GM12865 (cell line): ENCODE measurements at places on chromosomes 11 and 22.

DNA sequence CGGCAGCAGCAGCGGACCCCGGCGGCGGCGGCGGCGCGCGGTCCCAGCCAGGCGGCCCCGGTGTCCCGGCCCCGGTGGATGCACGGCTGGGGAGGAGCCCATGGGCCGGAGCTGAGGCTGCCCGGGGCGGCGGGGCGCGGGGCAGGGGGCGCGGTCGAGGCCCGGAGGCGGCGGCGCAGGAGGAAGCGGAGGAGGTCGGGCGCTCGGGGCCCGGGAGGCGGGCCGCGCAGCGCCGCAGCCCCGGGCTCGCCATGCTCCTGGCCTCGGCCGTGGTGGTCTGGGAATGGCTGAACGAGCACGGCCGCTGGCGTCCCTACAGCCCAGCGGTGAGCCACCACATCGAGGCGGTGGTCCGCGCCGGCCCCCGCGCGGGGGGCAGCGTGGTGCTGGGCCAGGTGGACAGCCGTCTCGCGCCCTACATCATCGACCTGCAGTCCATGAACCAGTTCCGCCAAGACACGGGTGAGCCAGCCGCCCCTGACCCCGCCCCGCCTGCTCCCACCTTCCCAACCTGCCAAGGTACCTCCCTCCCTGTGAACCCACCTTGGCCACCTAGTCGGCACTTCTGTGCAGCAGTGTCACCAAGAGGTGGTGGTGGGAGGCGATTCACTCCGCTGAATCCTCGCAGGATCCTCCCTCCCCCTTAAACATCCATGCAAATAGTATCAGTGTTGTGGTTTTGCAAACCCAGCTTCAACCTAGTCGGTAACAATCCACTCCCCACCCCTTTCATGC is 580 bp downstream of the DTX4 start:
- DNase-seq: peak; percentile 82

- no peak for DNase-seq
These were observed 15.7 kb upstream of the TENM4 start for GRCh38 chr11:79456501-79456900.

DNA sequence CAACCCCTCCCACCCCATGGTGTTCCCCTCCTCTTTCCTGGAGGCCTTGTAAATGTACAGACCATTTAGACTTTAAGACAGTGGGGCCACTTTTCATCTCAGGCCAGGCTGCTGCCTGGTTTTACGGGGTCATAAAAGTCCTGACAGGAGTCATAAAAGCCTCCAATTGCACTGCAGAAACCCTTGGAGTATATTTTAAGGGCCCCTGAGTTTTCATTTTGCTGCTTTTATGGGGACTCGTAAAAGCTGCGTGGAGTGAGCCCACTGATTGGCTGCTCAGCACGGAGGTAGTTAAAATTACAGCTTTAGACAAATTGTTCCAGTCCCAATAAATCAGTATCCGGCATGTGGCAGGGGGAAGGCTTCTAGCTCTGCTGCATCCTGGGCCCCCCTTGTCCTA is 627.6 kb downstream of the NTM start:
- DNase-seq: no peak

GRCh38 chr11:106152824-106153223 is 75.4 kb downstream of the AASDHPPT start:
- no peak for DNase-seq

- DNase-seq: no peak
These were observed 13.2 kb upstream of the TRIM34 start for GRCh38 chr11:5611627-5612026.

- no peak for DNase-seq
These were observed 5.1 kb upstream of the STIP1 start for GRCh38 chr11:64180891-64181290.

DNA sequence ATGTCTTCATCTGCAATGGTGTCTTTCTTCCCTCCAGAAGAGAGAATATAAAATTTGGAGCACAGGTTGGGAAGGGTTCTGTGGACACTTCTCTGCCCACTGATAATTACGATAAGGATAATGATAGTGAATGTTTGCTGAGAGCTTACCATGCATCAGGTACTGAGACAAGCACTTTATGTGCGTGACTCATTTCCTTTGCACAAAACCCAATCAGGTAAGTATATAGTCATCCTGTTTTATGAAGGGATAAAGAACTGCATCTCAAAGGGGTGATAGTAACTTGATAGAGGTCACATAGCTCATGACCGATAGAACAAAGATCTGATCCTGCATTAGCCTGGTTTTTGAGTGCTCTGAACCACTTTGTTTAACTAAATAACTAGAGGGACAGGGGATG is 9.4 kb downstream of the DRD2 start:
- DNase-seq: no peak

DNA sequence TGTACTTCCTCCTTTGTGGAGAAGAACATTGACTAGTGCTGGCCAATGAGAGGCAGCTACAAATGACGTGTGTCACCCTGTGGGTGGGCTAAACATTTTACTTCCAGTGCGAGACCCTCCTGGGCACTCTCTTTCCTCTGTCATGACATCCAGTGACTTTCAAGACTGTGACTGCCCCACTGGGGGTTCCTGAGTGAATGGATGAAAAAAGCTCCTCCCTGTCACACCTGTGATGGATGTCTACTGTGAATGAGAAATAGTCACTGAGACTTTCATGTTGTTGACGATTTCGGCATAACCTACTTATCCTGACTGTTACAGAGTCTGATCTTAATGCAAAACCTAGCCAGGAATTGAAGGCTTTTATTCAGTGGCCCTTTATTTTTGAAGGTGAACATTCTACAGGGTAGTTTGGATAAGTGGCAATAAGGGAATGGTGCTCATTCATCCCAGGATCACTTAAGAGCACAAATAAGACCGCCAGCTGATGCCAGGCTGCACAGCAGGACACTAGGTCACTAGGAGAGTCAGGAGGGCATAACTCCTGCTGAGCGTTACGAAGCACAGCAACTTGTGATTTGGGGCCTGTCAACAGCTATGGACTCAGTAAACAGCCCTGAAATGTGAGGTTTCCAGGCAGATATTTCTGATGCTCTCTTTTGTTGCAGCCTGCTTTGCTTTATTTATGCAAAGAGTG is 636.6 kb downstream of the NTM start:
- DNase-seq: no peak

GRCh38 chr22:25759825-25760231 is 17.8 kb downstream of the MYO18B start:
- no peak for DNase-seq

DNA sequence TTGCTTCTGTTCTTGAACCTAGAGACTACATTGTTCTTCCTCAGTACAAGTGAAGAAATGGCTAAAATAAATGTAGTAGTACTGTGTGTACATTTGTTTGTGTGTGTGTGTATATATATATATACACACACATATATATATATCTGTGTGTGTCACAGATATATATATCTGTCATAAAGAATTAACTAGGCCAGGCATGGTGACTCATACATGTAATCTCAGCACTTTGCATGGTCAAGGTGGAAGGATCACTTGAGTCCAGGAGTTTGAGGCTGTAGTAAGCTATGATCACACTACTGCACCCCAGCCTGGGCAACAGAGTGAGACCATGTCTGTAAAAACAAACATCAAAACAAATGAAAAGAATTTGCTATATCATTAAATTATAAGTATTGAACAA is 164.8 kb downstream of the DYNC2H1 start:
- DNase-seq: no peak
